NCI-H1694 (cell line): ENCODE measurements at places on chromosomes 1 and 21.

GRCh38 chr1:209884665-209885117 lies 53.3 kb upstream of the SYT14 start:
- peak; percentile 25 for DNase-seq

DNA sequence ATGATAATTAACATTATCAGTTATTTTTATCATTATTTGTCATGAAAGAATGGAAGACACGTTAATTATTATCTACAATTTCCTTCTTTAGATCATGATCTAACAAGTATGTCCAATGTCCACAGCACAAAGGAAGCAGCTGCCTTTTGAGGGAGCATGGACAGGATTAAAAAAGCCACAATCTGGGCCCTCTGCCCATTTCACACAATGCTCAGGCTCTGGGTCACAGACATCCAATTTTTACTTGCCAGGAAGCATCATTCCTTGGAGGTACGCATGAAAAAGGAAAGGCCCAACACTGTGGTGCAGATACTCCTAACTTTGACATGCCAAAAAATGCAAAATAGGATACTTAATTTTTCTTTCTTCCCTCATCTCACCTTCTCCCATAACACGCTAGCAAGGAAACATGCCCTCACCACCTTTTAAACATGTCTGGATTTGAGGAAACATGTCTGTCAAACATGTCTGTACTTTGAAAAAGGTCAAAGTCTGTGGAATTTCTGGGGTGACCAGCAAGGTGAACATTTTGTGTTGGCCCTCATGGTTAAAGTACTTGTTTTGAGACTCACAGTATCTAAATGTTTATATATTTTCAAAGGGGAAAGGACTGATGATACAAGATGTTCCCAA lies 40.0 kb downstream of the GADD45A start:
- no peak for DNase-seq

DNA sequence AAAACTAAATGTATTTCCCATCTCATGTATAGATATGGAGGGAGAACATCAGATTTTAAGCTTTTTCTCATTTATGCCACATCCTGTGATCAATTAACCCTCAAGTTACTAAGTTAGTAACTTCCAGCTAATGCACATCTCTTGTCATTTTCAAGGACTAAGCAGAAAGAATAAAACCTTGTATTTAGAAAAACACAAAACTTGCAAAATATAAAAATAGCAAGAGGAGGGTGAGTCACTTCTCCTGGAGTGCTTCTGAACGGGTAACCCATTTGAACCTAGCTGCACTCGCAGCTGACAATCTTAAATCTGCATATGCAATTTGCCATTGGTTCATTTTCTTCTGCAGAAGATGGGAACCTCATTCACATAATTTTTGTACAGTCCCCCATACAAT lies 500.5 kb downstream of the SETD4 start:
- no peak for DNase-seq

GRCh38 chr1:44263568-44264450 lies 50.5 kb downstream of the DMAP1 start:
- DNase-seq: no peak

- no peak for DNase-seq
These were observed 458.4 kb upstream of the LRRC7 start for GRCh38 chr1:69109277-69109676.

DNA sequence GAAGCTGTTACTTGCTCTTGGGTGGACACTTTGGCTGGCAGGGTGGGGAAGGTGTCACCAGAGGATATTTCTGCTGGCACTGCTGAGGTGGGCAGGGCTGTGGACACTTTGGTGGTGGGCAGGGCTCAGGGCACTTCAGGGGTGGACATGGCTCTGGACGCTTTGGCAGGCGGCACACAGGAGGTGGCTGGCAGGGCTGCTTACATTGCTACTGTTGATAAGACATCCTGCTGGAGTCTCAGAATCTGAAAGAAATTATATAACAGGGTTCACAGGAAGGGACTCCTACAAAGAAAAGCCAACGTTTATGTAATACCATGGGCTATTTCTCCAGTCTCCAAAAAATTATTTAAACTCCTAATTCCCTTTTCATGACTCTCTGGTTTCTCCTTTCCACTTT lies 10.2 kb downstream of the SPRR2G start:
- DNase-seq: no peak

GRCh38 chr1:31977385-31978131 lies 36.1 kb upstream of the KHDRBS1 start:
- DNase-seq: no peak

GRCh38 chr1:237205400-237206064 lies 163.5 kb downstream of the RYR2 start:
- DNase-seq: no peak

GRCh38 chr1:207418351-207418750 lies 35.8 kb upstream of the CR2 start:
- no peak for DNase-seq

GRCh38 chr1:31812158-31812829 lies 3.5 kb downstream of the SPOCD1 start:
- no peak for DNase-seq

- DNase-seq: no peak
These were observed 50.9 kb downstream of the PTPN14 start for GRCh38 chr1:214500340-214501055.
